ENCODE measurements at places on chromosomes 2 and 18. TPM values are rescaled to one million over a fixed set of nuclear protein-coding genes. Genes with fewer than 3 reads are reported as not detected.

- no peak for DNase-seq
Observed at GRCh38 chr2:242060212-242060835, 190.8 kb downstream of the RTP5 start.

GRCh38 chr2:127674241-127675209 is 805 bp downstream of the LIMS2 start:
- DNase-seq: peak; percentile 21

DNA sequence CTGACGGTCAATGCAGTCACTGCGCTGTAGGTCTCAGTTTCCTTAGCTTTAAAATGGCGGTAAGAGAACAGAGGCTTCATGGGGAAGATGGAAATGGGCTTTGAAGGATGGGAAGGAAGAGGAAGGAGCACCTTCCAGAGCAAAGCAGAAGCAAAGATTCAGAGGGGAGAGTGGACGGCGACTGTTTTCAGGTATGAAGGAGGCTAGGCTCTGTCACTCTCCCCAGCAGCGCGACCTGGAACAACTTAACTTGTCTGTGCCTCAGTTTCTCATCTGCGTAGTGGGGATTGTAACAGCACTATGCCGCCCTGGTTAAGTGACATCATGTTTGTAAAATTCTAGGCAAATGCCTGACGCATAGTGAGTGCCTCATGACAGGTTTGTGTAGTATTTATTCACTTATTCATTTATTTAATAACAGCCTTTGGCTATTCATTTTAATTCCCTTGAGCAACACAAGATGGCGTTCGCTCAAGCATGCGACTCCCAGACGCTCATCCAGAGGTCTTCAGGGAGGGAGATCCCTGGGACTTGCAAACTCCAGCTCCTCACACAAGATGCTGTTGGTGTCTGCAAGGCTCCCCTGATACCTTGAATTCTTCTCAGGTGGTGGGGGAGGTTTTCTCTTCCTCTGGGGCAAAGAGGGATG is 336.3 kb downstream of the DYSF start:
- DNase-seq: no peak

- DNase-seq: no peak
Observed at GRCh38 chr2:233173115-233173514, 78.4 kb upstream of the ATG16L1 start.

EFEMP1 gene
- not detected for total RNA-seq

SKOR2 gene
- not detected for total RNA-seq
